ENCODE measurements at places on chromosomes 7 and 10.

DNA sequence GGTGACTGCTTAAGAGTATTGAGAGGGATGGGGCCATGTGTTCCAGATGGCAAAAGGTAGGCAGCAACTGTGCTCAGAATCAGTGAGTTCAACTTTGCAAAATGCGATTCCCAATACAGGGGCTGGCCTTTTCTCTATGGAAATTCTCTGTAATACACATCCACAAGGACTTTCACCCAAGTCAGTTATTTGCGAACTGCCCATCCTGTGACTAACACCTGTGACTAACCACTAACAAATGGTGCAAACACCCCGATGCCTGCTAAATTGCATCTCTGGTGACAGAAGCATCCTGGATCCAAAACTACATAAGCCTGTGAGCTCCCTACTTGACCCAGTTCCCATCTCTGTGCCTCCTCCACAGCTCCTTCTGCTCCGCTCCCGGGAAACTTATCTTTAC, 9.0 kb upstream of the CUZD1 start:
- no peak for DNase-seq
- no peaks in the 10 kb centered on the region for H3K36me3 ChIP-seq

GRCh38 chr10:101214446-101215396, 14.5 kb downstream of the LBX1 start:
- H3K4me3 ChIP-seq, result no peak overlapping the region
- H3K36me3 ChIP-seq, result no peaks in the 10 kb centered on the region
- peaks cover 97% of the 10 kb centered on the region for H3K27me3 ChIP-seq
- H3K27ac ChIP-seq, result no peak overlapping the region
- peak; percentile 95 for DNase-seq
- peaks cover 4% of the 10 kb centered on the region for H3K4me1 ChIP-seq

GRCh38 chr10:129063212-129063611, 403.8 kb upstream of the MGMT start:
- no peak overlapping the region for H3K4me3 ChIP-seq
- DNase-seq, result no peak
- no peaks in the 10 kb centered on the region for H3K36me3 ChIP-seq
- H3K4me1 ChIP-seq, result no peaks in the 10 kb centered on the region
- H3K27me3 ChIP-seq, result no peaks in the 10 kb centered on the region

DNA sequence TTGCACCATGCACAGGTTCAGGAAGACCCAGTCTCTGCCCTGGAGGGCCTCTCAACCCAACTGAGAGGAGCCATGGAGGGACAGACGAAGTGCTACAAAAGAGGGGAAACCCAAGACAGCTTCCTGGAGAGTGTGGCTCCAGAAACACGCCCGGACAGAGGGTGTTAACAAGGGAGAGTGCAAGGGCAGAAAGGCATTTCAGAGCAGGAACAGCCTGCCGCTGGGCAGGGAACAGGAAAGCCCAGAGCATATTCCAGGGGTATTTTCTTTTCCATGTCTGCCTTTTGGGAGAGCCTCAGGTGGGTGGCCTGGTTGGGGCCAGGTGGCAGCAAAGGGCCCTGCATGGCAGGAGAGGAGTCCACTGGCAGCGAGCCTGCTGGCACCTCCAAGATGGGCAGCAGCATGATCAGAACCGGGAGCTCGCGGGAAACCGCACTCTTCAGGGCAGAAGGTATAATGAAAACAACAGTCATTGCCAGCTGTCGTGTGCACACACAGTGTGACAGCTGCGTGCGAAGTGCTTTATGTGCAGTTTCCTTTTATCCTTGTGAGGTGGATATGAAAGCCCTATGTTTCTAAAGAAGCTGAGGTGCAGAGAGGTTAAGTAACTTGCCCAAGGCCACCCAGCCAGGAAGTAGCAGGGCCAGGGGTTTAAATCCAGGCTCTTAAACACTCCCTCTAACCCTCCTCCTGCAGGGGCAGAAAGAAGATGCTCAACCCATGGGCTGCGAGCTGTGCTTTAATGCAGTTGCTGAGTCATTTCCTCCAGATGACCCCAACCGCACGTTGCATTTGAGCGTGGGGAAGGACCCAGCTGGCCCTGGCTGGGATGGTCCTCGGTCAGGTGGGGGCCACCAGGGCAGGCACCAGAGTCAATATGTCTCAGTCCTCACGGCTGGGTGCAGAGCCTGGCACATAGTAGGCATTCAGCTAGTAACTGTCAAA, 128.6 kb downstream of the OAT start:
- DNase-seq, result peak; percentile 38
- H3K27me3 ChIP-seq, result no peaks in the 10 kb centered on the region
- no peak overlapping the region for H3K27ac ChIP-seq
- H3K4me3 ChIP-seq, result no peak overlapping the region

DNA sequence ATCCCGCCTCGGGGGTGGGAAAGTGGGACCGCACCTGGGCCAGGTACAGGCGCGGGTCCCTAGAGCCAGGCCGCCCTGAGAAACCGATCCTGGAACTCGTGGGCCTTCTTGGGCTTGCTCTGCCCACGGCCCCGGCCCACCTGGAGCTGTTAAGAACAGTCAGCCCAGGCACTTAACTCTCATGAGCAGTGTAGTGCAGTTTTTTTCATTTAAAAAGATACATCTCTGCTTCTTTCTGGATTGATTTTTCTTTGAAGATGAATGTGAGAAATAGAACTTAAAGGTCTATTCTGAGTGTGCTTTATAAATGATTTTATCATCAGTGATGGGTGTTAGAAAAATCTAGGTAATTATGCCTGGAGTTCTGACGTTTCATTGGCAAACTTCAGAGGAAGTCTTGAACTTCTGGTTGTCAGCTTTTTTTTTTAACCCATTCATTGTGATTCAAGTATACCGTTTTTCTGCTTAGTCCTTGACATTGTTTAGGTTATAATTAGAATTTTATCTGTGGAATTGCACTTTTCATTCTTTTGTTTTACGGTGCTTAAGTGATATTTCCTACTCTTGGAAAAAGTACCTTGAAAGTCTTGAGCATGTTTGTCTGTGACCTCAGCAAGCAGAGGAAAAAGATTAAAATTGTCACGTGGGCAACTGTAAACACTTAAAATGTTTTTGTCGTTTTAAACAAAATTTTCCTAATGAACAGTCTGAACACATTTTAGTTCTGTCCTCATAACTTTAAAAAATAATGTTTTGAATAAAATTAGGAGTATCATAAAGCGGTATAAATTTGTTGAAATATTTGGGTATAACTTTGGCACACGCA, 906 bp downstream of the CDK1 start:
- peak overlapping the region; percentile 94 for H3K4me3 ChIP-seq
- no peak for DNase-seq
- H3K27me3 ChIP-seq, result no peaks in the 10 kb centered on the region
- no peaks in the 10 kb centered on the region for H3K4me1 ChIP-seq

DNA sequence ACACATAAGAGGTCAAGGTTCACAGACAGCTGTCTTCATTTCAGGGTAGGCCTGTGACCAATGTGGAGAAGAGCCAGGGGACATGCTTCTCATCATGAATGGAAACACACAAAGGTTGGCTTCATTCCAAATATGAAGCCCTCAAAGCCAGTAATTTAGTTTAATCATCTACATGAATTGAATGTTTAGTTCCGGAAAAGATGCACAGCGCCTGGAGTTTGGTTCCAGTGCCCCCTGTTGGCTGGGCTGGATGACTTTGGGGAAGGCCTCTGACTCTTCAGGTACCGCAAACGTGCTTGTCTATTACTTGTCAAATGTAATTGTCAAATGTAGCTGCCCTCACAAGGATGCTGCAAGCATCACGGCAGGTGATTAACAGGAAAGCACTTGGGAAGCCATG, 130.7 kb downstream of the ADRA2A start:
- no peaks in the 10 kb centered on the region for H3K4me1 ChIP-seq
- no peak overlapping the region for H3K27ac ChIP-seq
- no peaks in the 10 kb centered on the region for H3K36me3 ChIP-seq
- no peak overlapping the region for H3K4me3 ChIP-seq

DNA sequence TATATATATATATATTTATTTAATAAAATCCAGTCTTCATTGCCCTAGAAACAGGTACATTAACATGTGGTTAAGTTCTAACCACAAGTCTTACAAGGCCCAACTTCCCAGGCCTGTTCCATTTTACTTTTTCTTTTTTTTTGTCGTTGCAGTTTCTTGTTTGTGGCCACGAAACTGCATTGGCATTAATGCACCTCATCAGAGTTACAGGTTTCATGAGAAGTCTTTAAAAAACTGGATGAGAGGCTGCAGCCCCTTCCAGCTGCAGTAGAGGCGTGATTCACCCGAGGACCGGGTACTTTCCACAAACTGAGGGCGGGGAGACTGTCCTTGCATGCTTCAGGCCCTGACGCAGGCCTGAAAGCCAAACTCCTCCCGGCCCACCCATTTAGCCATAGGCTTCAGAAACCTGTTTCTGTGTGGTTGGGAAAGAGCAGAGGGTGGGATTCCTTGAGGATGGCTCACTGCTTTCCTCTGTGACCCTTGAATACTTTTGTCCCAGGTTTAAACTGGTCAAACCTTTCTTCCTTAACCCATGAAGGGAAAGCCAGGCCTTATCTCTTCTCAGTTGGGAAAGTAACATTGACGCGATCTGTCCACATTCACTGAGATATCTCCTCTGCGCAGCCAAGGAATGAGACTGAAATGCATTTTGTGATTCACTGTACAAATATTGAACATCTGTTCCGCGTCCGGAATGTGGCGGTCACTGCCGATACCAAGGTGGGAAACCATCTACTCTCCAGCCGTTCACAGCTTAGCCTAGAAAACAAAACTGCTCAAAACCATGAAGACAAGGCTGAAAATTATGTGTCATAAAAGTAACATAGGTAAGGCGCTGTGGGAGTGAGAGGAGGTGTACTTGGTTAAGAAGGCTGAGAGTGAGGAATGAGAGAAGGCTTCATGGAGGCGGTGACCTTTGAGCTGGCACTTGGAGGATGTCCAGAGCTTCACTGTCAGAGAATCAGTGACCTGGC, 311.7 kb downstream of the GATA3 start:
- no peaks in the 10 kb centered on the region for H3K4me1 ChIP-seq
- no peak for DNase-seq
- H3K27ac ChIP-seq, result no peak overlapping the region
- no peak overlapping the region for H3K4me3 ChIP-seq

DNA sequence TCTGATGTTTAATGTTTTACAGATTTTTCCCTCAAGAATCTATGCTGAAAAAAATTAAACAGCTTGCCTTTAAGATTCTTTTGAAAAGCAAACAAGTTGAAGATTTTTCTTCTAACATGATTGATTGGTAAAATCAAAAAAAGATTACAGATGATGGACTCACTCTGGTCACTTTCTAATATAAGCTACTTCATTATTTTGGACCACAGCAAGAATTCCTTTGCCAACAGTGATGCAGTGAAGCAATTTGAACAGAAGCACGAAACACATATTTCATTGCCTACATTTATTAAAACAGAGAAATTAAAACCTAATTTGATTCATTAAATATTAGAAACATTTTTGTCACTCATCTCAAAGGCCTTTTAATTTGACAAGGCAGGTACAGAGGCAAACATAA, 82.1 kb upstream of the SGCE start:
- DNase-seq, result no peak
- H3K36me3 ChIP-seq, result no peaks in the 10 kb centered on the region
- H3K4me1 ChIP-seq, result no peaks in the 10 kb centered on the region
- H3K27me3 ChIP-seq, result no peaks in the 10 kb centered on the region
- no peak overlapping the region for H3K27ac ChIP-seq

Measured in endodermal cell (in vitro differentiated cells).